ENCODE measurements at places on chromosomes 12 and 14.

DNA sequence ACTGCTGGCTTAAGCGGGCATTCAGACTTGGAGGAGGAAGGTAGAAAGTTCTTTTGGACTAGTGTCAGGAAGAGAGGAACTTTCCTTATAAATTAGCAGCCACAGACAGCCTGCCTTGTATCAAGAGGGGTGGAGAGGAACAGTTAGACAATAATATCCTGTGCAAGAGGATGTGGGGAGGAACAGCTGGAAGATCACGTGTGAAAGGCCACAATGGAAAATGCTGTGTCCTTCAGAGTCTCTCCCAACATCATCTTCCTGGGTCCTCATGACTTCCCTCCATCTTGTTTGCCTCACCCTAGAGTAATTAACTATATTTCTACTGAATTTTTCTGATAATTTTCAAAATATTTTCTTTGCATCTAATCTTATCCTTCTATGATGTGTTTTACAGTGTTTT, 117.4 kb downstream of the MGAT4C start:
- DNase-seq, result no peak

GRCh38 chr12:52437508-52437907, 3.3 kb upstream of the KRT75 start:
- DNase-seq, result no peak

GRCh38 chr14:53951243-53951626, 5.4 kb downstream of the BMP4 start:
- no peak for DNase-seq

DNA sequence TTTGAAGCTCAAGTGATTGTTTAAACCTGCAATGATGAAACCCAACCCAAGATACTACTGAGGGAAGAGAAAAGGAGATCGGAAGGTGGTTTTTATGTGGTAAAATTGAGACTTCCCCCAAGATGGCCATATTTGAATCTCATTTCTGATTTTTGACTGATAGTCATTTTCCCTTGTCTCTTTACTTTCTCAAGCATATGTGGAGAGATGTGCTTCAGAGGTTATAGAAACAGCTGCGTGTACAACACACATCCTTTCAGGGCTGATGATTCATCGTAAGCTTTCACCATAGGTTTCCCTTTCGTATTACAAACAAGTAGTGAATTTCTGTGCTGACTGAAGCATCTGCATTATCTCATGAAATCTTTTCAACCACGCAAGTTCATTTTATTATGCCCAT, 276.2 kb downstream of the EMP1 start:
- no peak for DNase-seq

GRCh38 chr14:23392613-23393012, 15.5 kb downstream of the MYH6 start:
- no peak for DNase-seq

GRCh38 chr12:22275843-22276242, 58.7 kb downstream of the ST8SIA1 start:
- DNase-seq, result peak; percentile 58

DNA sequence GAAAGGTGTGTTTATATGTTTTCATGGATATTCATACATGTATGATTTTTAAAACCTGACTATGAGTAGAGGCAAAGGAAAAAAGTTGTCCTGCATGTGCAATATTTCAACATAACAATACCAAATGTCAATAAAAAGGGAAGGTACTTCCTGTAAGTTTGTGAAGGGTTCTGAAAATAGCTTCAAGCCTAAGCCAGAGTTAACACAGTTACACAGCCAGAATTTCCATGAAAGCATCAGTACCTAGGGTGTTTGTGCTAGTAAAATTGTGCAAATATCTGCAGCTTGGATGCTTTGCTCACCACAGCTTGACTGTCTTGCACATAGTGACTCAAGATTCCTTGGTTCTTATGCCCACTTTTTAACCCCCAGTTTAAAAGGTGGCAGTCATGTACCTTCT, 193.1 kb upstream of the FAR2 start:
- DNase-seq, result no peak

DNA sequence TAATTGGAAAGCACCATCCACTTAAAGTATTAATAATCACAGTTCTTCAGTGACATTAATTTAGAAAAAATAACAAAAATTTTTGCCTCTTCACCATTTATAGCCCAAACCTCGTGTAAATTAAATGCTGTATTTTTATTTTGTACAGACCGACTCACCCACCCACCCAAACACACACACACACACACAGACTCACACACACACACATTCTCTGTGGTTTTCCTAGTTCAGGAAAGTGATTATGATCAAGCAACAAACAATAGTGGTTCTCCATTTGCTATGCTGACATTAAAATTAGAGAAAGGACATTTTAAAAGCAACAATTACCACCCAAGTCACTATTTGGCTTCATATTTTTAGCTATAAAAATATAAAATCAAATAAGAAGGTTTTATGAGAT, 112.5 kb upstream of the FLRT2 start:
- DNase-seq, result no peak

DNA sequence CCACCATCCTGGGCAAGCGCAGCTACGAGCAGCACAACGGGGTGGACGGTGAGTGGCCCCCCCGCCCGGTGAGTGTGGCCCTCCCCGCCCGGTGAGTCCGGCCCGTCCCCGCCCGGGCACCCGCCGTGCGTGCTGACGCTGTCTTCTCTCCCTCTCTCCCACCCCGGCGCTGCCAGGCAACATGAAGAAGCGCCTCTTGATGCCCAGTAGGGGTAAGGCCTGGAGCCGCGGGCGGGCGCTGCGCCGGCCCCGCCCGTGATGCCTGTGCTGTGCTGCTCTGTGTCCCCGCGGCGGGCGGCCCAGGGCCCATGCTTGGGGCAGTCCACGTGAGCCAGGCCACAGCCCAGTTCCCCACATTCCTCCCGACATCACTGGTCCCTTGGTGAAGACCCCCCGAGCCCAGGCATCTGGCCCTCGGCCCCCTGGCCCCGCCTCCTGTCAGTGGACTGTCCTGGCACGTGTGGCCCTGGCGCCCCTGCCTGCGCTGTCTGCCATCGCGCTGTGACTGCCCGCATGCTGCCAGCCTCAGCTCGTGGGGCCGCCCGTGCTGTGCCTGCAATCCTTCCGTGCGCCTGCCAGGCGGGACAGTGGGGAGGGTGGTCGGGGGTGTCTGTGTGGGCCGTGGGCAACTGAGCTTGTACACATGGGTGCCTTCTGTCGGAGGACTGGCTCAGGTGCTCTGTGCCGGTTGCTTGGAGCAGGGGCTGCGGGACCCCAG, 7.9 kb upstream of the CRIP2 start:
- DNase-seq, result no peak

DNA sequence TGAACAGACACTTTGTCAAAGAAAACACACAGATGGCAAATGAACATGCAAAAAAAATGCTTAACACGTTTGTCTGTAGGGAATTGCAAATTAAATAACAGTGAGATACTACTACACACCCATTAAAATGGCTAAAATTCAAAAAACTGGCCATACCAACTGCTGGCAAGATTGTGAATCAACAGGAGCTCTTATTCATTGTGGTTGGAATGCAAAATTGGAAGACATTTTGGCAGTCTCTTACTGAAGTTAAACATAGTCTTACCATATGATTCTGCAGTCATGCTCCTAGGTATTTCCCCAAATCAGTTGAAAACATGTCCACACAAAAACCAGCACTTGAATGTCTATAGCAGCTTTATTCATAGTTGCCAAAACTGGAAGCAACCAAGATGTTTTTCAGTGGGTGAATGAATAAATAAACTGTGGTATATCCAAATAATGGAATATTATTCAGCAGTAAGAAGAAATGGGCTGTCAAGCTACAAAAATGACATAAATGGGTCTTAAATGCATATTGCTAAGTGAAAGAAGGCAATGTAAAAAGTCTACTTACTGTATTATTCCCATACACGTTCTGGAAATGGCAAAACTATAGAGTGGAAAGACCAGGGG, 91.4 kb downstream of the PLEKHA5 start:
- no peak for DNase-seq

GRCh38 chr14:82915381-82915780, 1381.7 kb upstream of the SEL1L start:
- no peak for DNase-seq

DNA sequence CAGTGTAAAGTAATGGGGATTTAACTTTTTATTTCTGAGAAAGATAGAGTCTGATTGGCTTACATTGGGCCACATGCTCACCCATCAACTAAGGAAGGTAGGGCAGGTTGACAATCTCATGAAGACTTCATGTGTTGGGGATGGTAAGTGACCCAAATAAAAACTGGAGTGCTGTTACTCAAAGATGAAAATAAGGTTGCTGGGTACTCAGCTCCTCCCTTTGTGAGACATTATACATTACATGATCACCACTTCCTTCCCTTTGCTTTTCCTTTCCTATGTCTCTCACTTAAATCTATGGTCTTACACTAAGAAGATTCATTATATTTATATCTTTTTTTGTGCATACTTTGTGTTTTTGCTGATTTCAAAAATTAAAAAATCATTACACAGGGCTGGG, 224.0 kb upstream of the PLXNC1 start:
- no peak for DNase-seq

DNA sequence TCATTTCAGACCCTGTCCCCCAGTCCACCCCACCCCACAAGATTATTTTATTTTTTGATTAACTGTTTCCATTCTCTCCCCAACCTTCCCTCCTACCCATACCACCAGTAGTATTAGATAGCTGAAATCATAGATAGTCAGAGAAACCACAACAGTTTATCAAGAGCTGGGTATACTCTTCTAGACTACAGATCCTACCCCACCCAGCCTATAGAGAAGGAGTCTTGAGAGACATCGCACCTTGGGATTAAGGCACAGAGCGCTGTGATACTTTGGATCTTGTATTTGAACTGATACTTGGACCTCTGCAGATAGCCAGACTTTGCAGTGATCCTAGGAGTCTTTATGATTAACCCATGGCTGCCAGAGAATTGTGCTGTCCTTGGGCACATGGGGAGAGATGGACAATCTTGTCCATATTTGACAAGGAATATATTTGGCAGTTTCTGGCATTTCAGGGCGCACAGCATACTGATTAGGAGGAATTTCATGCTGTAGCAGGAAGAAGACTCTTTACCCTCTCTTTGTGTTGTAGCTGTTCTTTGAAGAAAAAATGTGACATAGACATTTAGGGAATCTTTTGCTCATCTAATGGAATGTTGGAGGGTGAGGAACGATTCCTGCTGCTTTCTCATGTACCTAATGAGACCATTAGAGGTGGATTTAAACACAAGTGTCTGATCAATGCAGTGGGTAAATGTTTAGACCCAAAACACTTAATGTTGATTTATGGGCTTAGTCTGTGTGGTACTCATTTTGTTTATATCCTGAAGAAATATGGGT, 982 bp downstream of the RBMS2 start:
- no peak for DNase-seq

DNA sequence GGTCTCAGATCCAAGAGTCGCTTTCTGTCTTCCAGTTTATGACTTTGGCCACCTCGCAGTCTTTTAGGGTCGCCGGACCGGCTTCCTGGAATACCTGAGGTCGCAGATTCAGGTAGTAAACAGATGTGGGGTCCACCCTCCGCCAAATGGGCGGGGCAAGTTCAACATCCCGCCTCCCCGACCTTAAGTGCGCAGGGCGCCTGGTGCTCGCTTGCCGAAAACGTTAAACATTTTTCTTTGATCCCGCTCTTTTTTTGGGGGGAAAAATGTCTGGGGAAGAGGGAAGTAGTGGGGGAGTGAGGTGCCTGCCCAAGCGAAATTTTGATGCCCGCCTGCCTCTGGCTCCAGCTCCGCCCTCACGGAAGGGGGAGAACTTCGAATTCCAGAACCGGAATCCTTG, 73.9 kb upstream of the TBX5 start:
- DNase-seq, result no peak

DNA sequence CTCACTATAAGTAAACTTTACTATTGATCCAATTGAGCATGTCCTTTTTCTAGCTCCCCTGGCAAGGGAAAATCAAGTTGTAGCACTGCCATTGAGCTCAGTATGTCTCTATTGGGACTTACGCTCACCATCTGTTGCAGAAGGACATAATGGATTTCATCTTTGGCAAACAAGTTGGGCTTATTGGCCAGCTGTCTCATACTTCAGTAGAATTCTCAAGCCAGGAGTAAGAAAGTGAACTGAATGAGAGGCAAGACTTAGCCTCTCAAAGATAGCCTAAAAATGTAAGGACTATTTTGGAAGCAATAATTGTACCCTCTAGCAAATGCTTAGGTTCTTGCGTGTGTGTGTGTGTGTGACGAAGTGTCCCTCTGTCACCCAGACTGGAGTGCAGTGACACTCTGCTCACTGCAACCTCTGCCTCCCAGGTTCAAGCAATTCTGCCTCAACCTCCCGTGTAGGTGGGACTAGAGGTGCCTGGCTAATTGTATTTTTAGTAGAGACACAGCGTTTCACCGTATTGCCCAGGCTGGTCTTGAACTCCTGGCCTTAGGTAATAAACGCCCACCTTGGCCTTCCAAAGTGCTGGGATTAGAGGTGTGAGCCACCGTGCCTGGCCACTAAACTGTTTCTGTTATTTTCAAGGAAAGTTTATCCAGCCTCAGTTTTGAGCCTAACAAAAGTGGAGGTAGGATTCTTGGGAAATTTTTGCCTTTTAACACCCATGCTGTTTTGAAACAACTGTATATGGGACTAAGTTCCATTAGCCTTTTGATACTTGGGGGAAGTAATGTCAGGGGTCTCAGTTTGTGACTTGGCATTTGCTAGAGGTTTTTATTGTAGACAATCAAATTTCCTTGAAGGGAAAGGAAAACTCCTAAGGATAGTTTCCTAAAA, 7.0 kb downstream of the HNRNPA1 start:
- no peak for DNase-seq

DNA sequence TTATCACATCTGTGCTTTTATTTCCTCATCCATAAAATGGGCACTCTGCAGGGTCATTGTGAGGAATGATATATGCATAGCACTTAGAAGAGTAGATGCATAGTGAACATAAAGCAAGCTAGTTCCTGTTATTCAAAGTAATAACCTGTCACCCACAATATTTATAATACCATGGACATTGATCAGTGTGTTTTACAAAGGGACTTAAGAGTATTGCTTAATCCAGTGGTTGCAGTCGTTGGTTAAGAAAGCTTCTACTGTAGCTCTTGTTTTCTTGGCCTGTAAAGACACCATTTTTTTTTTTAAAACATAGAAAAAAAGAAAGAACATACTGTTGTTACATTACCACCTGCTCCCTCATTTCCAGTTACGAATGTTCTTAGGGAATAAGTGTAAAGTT, 13.1 kb downstream of the METAP2 start:
- no peak for DNase-seq

- DNase-seq, result no peak
Measured at GRCh38 chr14:81454572-81455218, 54.6 kb upstream of the STON2 start.

GRCh38 chr14:91059576-91060350, 678 bp downstream of the RPS6KA5 start:
- DNase-seq, result peak; percentile 75

GRCh38 chr12:104622928-104623327, 166.2 kb downstream of the CHST11 start:
- DNase-seq, result no peak

DNA sequence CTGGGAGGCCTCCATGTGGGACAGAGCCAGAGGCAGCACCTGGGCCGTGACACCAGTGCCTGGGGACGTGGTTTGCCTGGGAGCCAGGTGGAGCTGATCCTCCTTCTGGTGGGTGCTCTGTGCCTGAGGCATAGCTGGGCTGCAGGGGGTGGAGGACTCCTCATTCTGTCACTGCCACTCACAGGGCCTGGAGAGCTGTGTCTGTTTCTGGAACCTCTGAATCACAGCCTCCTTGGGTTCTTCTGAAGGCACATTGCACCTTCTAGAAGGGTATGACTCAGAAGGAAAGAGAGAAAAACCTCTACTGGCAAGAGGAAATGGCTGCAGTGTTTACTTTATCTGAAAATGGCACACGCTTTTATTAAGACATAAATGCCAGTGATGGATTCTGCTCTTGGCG, 659.8 kb downstream of the VRK1 start:
- DNase-seq, result no peak

Measured in SW480 (cell line).